ENCODE measurements at places on chromosomes 2 and 18.

GRCh38 chr18:58429442-58429841, 199.4 kb downstream of the ALPK2 start:
- DNase-seq: no peak

DNA sequence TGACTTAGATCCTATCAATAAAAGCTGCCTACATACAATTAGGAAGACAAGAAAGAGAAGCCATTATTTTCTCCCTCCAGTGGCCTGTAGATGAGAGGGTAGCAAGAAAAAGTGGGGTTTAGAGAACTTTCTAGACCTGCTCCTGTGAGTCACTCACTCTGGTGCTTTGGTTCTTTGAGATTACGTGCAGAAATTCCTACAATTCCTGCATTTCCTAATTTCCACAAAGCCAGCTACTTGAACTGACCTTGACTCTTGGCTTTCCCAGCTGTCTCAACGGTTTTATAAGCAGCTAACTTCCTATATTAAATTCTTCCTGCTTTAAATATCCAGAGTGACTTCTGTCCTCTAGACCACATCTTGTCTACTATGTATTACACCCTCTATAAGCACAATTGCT, 899.5 kb upstream of the KLHL29 start:
- DNase-seq: no peak

GRCh38 chr2:35821675-35822074, 533.9 kb upstream of the CRIM1 start:
- no peak for DNase-seq

DNA sequence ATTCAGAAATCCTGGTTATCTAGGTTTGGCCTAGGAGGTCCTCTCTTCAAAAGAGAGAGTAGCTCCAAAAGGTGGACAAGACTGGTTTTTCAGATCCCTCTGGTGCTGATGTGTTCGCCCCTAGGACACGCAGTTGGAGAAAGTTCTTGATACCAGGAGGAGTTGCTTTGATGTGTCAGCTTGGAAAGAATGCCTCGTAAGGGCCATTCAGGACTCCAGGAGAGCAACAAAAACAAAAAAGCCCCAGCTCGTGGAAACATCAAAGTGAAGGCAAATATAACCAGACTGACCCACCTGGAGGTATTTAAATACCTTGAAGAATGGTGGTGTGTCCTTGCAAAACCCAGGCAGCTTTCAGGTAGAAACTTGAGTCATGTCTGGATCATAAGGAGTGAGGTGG, 12.5 kb upstream of the LBH start:
- no peak for DNase-seq

DNA sequence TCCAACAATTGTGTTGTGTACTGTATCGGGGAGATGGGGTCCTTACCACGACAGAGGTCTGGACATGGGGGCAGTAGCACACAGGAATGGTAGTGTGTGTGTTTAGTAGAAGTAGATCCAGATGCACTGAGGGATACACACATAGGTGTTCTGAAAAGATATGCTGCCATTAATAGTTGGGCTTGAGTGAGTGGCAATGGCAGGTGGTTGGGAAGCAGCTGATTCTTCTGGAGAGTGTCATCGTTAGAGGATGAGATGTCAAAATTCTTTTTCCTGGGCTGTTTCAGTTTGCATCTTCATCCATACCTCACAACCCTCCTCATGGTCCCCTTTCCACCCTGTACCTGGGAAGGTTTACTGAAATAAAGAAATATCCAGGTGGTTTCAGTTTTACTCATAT, 66.6 kb downstream of the UGGT1 start:
- DNase-seq: no peak

DNA sequence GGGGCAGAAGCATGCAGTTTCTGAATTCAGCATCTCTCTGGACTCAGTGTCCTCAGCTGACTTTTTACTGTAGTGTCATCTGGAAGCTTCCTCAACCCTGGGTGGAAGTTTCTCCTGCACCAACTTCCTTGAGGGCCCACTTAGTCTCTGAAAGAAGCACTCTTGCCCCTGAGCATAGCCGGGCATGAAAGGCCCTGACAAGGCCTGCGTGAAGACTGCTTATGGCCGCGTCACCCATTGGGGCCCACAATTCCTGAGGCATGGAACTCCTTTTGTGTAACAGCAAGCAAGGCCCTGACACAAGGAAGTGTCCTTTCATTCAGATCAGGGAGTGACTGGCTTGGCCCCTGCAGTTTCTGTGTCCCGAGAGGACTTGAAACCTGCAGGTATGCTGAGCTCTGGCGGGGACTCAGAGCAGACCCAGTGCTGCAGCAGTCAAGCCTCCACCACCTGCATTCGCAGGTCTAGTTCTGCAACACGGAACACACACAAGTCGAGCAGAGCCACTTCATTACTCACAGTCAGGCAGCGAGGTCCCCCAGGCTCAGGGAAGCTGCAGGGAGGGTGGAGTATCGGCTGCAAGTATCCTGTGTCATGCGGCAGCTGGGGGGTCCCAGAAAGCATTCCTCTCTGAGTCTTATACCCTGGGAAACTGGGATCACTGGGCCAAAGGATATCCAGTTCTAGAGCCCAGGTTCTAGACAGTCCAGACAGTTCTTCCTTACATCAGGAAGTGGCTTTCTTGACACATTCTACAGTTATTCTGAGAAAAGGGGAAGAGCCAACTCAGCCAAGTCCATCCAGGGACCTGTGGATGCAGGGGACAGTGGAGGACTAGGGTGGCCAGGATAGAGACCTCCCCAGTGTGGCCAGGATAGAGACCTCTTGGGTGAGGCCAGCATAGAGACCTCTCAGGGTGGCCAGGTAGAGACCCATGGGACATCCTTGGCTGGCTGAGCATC, 35.6 kb upstream of the PRLH start:
- DNase-seq: no peak

DNA sequence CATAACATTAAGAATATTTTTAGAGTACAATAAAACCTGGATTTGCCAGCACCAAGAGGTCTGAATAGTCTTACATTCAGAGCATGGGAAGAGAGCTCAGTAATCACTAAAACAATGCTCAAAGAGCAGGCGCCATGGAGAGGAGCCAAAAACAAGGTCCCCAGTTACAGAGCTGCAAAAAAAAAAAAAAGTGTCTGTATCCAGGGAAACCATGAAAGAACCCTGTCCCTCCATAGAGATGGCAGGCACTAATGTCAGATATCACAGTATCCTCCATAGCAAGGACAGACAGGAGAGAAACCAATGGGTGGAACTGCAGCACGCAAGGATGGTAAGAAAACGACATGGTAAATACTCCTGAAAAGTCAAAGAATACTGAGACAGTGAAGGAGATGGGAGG, 19.5 kb downstream of the FBXO15 start:
- DNase-seq: no peak

DNA sequence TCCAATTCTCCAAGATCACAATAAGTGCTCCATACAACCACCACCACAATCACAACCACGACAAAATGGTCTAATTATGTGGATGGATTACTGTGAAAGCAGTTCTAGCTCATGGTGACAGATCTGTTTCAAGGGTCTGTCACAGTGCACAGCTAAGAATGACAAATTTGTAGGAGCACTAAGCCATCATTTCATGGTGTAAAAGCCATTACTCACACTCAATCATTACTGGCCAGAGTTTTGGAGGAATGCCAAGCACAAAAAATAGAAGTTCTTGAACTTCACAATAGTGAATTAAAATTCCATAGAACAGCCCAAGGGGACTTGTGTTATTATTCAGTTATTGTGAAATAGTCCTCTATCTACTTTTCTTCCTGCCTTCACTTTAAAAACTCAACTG, 2.3 kb downstream of the CPS1 start:
- DNase-seq: no peak

- DNase-seq: no peak
These were observed 51.6 kb upstream of the ATP8B1 start for GRCh38 chr18:57854726-57855125.

DNA sequence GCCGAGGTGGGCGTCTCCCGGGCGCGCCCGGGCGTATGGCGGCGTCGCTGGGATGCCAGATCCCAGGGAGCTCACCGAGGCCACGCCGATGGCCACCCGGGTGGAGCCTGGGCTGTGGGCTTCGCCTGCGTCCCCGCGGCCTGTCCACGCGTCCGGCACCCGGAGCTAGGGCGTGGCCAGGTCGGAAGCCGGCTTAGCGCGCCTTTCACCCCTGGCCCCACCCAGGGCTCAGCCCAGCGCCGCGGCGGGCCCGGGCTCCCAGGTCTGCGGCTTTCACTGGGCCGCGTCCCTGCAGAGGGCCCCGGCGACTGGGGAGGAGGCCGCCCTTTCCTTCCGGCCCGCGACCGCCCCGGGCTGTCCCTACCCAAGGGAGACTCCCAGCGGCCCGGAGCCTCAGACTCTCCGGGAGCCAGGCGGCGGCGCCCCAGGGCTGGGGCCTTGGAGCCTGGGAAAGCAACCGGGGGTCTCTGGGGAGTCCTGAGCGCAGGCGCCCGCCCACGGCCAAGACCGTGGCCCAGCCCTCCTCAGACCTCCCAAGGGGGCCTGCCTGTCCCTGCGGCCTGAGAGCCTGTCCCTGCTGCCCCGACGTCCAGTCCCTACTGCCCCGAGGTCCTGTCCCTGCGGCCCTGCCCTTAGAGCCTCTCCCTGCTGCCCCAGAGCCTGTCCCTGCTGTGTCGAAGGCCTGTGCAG, 36.3 kb upstream of the ITM2C start:
- no peak for DNase-seq

DNA sequence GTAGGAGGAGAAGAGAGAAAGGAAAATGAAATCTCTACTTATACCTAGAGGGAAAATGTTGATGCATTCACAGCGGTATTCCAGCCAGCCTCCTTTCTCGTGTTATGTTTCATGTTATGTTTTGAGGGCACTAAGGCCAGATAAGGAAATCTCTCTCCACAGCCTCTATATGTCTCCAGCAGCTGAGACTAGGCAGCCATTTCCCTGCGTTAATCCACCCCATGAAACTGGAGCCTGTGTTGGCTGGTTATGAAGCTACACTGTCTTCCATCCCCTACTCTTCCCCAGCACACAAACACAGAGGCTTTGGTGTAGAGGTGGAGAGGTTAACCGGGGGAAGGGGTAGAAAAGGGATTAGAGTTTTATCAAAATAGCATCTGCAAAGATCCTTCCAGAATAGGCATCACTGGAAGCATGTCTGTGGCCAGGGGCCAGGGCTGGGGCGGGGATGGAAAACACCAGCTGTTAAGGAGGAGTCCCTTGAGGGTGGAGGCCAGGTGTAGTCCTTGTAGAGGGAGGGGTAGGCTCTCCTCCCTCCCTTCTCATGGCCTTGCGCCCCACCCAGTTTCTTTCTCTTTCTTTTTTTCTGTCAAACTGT, 100.9 kb upstream of the TNP1 start:
- no peak for DNase-seq

DNA sequence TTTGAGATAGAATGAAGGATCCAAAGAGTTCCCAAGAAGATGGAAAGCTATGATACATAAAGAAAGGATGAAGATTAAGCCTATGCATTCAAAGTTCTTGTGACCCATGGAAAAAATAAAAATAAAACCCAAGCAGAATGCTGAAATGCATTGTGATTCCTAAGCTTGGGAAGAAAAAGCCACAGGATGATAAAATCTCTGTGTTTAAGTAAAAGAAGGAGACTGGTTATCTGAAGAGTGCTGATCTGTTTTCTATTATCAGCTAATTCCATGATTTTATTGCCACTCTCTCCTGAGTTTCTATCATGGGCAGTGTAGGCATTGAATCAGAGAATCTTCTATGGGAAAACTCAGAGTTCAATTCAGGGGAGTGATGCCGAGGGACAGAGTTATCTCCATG, 103.1 kb upstream of the LTBP1 start:
- DNase-seq: no peak

DNA sequence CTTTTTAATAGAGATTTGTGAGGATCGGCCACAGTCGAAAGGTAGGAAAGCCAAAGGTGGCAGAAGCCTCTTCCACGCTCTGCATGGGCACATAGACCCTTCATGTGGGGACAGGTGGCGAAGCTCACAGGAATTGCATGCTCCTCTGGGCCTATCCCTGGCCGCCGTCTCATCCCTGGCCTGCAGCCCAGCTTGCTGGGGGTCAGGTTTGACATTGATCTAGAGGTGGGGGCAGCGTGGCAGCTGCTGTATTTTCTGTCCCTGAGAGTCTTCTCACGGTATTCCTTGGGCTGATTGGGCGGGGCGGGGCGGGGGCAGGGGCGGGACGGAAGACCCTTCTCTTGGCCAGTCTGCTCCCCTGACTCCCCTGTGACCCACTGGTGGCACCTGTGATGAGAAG, 48.9 kb downstream of the STK25 start:
- no peak for DNase-seq

DNA sequence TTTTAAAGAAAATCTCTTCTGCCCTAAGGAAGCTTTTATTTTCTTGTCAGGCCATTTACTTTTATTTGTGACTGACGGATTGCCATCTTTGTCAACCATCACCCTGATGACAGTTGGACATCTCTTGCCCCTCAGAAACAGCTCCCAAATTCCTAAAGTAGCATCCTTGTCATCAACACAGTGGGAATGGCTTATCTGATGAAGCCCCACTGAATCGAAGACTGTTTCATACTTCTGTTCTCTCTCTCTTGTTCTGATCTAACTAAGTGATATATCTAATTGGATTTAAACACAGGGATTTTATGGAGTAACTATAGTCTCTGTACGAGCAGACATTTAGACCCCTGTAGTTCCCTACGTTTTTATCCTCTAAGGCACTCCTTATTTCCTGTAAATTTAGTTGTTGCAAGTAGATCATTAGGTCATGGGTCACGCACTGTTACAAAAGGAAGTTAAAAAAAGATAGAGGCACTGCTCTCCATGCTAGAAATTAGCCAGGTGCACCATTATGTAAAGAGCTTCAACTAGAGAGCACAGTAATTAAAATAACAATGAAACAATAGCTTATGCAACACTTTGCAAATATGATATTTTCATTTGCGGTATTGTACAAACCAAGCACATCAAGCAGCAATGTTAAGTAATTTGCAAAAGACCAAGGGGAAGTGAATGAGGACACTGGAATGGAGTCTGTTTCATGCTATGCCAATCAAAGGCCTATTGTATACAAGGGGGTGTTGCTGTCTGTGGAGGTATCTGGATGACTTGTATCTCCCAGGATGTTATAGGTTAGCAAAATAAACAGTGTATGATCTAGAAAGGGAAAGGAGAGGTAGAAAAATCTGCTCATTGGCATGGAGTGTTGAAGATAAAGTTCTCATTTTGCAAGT, 284.7 kb downstream of the LRRTM1 start:
- DNase-seq: no peak

DNA sequence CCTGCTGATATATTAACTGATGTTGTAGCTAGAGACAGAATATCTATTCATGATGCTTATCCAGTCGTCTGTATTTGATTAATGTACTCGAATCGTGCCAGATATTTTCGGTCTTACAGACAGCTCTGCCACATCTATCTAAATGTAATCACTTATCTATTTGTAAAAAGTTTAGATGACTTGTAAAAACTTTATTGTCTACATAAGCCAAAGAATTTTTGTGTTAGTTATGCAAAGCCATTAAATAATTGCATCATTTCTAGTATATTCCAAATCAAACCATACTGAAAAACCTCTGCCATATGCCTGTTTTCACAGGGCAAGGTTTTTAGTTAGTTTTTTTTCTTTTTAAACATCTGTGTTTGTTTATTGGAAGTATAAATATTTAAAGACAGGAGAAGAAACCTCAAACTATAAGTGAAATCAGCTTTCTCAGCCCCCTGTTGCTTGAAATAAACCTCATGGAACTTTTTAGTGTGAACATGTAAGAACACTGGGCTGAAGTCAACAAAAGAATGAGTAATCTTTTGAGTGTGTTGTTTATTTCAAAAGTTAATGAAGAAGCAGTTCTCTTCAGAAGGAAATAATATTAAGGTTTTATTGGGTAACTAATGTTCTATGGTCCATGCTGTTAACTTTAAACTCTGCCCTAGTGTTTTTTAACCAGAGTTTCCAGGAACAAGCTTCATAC, 657.6 kb upstream of the SYT4 start:
- DNase-seq: no peak

All from RWPE1 (cell line).